GM04503 (cell line): ENCODE measurements at places on chromosomes 7 and 10.
A peak's percentile ranks its signal among the peaks of the same experiment; 100 is the strongest.

DNA sequence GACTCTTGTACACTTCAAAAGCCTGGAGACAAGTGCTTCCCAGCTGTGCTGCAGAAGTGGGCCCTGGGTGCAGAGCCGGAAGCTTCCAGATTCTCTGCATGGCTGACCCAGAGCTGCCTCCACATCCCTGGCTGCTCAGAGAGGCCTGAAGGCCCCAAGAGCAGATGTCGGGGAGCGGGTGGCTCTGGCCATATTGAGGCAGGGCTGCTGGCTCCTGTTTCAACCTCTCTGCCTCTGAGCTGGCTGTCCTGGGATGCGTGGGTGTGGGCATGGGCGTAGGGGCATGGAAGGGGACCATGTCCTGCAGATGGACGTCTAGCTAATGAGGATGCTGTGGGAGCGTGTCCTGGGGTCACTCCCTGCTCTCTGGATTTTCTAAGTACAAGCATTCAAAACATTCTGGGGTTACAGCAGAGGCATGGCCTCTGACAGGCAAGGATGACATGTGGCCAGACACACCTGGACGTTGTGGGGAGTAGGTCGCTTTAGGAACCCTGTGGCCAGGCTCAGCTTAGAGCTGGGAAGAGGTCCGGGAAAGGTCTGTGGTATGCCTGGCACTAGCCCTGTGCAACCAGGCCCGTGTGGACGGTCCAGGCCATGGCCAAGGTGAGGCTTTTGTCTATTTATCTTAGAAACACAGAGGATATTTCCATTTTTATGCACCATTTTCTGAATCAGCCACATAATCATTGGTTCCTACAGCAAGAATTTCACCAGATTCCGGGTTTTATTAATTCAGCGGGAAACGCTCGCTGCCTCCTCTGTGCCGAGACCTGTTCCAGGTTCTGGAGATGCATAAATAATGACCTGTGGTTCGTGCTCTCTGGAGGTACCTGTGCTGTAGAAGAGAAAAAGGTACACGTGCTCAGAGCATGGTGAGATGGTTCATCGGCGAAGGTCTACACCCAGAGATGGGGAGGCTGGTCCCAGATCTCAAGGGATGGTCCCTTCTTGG lies 361.1 kb downstream of the GLRX3 start:
- DNase-seq, result no peak

- DNase-seq, result no peak
These were observed 9.5 kb downstream of the WAPL start for GRCh38 chr10:86512137-86512536.

- DNase-seq, result no peak
These were observed 280.8 kb downstream of the ZEB1 start for GRCh38 chr10:31599626-31600504.

DNA sequence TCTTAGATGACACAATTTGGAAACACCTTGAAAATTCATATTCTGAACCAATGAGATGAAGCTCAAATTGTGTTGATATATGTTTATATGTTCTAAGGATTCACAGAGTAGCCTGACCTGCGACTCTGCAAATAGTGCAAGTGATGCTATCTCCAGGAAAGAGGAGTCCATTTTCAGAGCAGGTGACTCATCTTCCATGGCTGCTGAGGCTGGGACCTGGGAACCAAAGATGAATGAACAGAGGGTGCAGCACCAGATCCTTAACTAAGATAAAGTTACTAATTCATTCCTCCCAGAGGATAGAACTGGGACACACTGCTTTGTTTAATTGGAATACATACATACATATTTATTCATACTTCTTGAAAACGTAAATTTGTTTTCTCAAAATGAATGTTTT lies 240.6 kb upstream of the SEMA3C start:
- no peak for DNase-seq

DNA sequence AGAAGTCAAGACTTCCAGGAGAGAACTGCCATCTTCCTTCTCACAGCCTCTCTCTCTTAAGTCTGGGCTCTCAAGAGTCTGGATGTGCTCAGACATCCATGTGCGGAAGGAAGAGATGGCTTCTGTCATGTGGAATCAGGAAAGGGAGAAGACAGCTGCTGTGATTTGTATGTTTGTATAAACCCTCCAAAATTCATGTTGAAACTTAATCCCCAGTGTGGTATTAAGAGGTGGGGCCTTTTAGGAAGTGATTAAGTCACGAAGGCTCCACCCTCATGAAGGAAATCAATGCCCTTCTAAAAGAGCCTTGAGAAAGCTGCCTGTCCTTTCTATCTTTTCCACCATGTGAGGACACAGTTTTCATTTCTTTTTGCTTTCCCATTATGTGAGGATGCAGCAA lies 73.9 kb upstream of the PTN start:
- no peak for DNase-seq

- DNase-seq, result no peak
These were observed 39.6 kb downstream of the WIPI2 start for GRCh38 chr7:5229451-5230264.

- DNase-seq, result no peak
These were observed 872.3 kb upstream of the PHF14 start for GRCh38 chr7:10101351-10101750.

DNA sequence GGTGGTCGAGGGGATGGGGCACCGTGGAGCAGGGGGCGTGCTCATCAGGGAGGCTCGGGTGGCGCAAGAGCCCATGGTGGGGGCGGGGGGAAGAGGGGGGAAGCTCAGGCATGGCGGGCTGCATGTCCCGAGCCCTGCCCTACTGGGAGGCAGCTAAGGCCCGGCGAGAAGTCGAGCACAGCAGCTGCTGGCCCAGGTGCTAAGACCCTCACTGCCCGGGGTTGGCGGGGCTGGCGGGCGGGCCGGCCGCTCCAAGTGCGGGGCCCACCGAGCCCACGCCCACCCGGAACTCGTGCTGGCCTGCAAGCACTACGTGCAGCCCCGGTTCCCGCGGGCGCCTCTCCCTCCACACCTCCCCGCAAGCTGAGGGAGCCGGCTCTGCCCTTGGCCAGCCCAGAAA lies 55.0 kb upstream of the FAM171A1 start:
- DNase-seq, result no peak

GRCh38 chr7:140084972-140085371 lies 22.2 kb upstream of the PARP12 start:
- DNase-seq, result no peak

DNA sequence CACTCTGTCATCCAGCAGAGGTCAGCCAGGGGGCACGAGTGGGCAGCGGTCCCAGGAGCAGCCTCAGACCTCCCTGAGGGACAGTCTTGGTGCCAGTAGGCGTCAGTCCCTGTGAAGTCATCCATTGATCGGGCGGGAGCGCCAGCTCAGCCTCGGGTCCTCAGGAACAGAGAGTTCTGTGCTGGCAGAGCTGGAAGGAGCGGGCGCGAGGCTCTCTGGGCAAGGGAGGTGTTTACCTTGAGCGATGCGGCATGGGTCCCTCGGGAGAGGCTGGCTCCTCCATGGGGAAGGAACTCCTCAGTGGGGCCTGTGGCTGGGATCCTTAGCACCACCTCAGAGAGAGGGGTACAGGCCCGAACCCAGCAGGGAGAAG lies 101.1 kb upstream of the PPIF start:
- peak; percentile 25 for DNase-seq

DNA sequence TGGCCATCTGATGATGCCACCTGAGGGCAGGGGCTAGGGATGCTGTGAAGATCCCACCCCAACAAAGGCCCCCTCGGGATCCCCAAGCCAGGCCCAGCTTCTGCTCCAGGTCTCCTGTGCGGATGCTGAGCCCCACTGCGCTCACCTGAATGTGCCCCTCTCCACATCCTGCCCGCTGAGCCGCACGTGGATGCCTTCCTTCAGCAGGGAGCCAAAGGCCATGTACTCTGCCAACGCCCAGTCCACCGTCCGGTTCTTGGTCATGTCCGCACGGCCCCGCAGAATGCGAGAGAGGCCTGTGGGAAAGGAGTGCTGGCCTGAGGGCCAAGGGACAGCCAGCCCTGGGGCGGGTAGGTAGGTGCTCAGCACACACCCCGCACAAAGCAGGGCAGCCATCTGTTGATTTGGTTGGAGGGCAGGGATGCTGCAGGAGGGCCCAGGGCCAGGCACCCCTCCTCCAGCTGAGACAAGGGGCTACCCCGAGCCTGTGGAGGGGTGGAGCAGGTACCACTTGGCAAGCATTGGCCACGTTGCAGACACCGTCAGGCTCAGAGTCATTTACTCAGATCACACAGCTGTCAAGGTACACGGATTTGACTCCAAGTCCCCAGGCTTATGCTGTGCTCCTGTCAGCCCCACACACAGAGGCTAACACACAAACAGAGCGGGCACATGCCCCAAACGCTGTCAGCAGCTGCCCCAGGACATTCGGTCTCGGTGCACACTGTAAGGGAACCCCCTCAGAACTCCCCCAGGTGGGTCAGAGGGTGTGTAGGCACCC lies 19.2 kb downstream of the OGDHL start:
- no peak for DNase-seq

GRCh38 chr10:114244126-114244525 lies 5.1 kb downstream of the VWA2 start:
- no peak for DNase-seq

GRCh38 chr10:33774857-33775256 lies 440.4 kb upstream of the NRP1 start:
- no peak for DNase-seq

GRCh38 chr10:5434017-5434753 lies 21.8 kb downstream of the NET1 start:
- DNase-seq, result peak; percentile 61

DNA sequence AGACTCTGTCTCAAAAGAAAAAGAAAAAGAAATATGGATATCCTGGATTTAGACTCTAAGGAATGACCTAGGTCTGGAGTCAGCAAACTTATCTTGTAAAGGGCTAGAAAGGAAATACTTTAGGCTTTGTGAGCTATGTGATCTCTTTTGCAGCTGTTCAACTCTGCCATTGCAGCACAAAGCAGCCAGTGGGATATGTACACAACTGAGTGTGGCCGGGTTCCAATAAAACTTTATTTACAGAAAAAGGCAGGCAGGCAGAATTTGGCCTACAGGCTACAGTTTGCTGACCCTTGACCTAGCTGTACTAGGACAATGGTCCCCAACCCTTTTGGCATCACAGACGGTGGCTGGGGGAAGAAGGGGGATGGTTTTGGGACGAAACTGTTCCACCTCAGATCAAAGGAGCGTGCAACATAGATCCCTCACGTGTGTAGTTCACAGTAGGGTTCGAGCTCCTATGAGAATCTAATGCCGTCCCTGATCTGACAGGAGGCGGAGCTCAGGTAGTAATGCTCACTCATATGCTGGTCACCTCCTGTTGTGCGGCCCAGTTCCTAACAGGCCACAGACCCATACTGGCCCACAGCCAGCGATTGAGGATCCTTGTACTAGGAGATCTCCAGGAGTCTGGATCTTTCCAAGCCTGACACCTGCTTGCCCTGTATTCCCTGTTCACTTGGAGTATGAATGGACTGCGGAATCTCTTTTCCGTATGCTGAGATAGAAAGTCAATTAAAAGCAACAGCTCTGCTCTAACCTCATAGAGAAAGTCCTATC lies 63.0 kb downstream of the CUL1 start:
- no peak for DNase-seq

- no peak for DNase-seq
These were observed 4.5 kb upstream of the GPRIN2 start for GRCh38 chr10:46560952-46561351.

DNA sequence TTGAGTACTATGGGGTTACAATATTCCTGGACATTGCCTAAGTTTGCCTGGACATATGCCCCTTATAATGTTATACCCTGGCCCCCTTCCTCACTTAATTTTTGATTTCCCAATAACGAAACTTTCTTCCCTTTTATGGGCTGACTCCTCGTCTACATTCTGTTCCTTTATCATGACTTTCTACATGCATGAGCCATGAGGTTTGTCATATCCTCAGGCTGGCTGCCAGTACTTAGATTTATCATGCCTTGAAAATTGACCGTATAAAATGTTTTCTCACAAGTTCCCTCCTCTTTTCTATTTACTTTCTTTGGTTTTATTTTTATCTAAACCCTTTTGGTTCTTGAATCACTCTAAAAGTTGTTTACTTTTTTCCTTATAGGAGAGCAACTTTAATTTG lies 4.7 kb downstream of the DNAH11 start:
- DNase-seq, result no peak
